ENCODE measurements at places on chromosomes 6 and 20.

GRCh38 chr6:16121339-16121738 is 7.5 kb upstream of the MYLIP start:
- no peak for DNase-seq

DNA sequence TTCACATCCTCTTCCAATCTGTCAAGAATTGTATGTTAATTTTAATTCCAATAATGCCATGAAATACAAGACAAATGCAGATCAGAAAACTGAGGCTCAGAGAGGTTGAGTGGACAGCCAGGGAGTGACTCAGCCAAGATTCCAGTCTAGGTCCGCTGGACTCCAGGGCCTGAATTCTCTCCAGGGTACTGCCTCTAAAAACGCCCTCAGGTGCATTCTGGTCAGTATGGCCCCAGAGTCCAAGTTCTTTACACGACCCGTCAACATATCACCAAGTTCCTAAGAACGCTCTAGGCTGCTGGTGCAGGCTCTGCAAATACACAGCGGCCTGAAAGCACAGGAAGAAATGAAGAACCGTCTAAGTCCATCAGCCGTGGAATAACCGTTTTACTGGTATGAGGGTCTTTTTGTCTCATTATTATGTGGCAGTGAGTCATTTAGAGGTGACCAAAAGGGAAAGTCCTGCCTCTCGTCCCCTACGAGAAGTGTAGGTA is 709 bp upstream of the ASXL1 start:
- no peak for DNase-seq

GRCh38 chr6:123549476-123549875 is 87.3 kb downstream of the TRDN start:
- peak; percentile 20 for DNase-seq

DNA sequence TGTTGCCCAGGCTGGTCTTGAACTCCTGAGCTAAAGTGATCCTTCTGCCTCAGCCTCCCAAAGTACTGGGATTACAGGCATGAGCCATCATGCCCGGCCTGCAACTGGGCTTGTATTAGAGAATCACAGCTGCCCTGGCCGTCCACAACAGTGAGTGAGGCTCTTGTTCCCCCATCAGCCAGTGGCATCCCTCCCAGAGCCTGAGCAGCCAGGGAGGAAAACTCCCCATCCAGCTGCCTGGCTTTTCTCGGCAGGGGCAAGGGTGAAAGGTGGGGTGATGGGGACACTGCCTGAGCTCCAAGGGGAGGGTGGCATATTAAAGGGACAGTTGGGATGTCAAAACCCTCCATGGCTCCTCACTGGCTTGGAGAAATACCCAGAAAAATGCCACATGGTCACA is 185.6 kb downstream of the NFATC2 start:
- DNase-seq, result no peak

DNA sequence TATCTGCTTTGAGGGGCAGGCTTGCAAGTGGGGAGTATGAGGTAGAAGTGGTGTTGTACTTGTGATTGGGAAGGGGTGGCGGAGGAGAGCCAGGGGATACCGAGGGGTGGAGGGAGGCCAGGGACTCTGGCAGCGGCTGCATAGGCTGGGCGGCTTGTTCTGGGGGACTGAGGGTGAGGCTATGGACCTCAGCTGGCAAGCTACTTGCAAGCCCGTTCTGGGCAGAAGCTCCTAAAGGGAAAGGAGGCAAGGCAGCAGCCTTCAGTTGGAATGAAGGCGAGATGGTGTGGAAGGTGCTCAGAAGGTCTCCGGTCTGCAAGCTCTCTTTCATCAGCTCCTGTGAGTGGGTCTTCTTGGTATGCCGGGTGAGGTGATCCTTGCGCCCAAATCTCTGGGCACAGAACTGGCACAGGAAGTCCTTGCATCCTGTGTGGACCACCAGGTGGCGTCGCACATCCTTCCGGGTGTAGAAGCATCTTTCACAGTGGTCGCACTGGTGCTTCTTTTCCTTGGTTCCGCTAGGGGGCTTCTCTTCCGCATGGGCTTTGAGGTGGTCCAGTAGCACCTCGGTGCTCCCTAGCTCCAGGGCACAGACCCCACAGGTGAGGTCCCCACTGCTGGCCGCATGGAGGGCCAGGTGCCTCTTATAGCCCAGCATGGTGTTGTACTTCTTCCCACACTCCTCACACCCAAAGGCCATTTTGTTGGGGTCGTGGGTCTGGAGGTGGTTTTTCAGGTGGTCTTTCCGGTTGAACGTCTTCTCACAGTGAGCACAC is 66.0 kb downstream of the PLAGL1 start:
- DNase-seq, result peak; percentile 4

DNA sequence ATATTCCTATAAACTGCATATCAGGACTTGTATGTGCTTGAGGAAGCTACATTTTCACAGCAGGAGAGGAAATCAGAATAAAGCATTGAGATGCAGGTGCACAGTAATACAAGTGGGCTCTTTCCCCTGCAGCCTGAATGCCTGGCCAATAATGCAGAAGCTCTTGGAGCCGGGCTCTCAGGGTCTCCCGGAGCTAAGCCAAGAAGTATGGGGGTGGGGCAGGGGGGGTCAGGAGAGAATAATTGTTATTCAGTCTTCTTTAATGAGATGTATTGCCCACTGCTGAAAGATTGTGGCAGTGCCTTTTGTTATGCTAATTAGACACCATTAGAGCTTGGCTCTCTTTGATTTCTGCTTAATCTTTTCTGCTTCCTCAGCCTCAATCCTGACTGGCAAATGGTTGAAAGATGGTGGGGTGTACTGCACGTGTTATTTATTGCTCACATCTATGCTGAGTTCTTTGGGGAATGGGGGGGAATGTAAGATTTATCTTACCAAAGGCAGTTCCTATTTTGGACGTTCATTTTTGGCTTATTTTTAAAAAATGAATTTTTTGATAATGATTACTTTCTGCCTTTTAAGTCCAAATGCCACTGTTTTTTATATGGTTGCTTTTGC is 407.6 kb upstream of the SOX4 start:
- no peak for DNase-seq

DNA sequence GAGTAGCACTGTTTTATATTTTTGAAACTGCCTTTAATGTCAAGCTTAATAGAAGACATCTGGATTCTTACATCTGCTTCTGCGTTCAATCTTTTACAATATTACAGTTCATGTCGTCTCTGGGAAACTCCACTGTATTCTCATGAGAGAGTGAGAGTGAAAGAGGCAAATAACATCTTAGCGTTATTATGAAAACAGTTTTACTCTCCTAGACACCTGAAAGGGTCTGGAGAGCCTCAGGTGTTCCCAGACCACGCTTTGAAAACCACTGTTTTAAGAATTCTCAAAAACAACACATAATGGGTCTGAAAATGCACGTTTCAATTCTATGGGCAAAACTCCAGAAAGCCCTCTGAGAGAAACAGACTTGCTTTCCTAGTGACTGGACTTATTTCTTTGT is 63.3 kb downstream of the ARHGAP18 start:
- DNase-seq, result no peak

DNA sequence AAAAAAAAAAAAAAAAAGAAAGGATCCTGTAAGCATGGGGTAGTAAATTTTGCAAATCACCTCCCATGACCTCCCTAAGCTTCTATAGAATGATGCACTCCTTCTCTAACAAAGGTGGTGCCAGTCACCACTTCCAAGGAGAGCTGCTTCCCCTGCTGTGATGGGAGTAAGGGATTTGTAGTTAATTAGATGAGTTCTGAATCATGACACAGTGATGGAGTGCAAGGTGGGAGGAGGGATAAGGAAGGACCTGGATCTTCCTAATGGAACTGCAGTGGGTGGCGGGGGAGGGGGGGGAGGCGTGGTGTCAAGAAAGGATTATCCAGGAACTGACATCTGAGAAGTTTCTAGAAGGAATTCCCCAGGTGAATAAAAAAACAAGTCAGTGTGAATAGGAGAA is 47.8 kb downstream of the NRN1 start:
- DNase-seq, result no peak

DNA sequence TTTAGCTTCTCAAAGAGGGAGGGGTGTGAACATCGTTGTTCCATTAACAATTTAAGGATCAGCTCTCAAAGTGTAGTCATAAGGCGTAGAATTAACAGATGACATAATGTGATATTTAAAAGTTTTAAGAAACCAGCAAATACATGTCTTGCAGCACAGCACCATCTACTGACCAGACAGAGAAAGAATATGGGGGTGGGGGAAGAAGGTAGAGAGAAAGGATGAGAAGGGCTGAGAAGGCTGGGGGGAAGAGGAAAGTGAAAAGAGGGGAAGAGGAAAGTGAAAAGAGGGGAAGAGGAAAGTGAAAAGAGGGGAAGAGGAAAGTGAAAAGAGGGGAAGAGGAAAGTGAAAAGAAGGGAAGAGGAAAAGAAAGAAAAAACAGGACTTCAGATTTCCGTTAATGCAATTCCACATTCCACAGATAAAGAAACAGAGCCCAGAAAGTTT is 80.9 kb downstream of the HAO1 start:
- peak; percentile 41 for DNase-seq

GRCh38 chr6:27237089-27237803 is 10.3 kb upstream of the PRSS16 start:
- peak; percentile 48 for DNase-seq

GRCh38 chr6:168058691-168059551 is 20.1 kb downstream of the FRMD1 start:
- no peak for DNase-seq

DNA sequence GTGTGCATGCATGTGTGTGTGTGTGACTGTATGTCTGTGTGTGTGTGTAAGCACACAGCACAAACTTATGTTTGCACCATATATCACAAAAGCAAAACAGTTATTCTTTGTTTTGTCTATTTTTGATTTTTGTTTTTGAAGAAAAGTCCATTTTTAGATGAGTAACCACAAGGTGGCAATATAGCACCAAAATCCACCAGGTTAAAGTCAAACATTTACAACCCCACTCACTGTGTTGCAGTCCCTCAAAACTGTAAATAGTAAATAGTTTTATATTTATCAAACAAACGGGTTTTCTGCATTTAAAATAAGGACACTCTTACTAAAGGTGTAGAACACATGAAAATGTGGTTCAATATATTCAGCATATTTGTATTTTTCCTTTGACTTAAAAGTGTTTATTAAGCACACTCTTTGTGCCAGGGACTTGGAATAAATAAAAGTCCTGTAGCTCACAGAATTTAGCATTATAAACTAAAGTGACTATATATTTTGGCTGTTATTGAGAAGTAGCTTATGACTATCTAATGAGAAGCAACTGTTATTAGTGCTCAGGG is 118.5 kb downstream of the GFRAL start:
- DNase-seq, result peak; percentile 55

GRCh38 chr6:165663736-165664558 is 906 bp upstream of the PDE10A start:
- DNase-seq, result no peak

DNA sequence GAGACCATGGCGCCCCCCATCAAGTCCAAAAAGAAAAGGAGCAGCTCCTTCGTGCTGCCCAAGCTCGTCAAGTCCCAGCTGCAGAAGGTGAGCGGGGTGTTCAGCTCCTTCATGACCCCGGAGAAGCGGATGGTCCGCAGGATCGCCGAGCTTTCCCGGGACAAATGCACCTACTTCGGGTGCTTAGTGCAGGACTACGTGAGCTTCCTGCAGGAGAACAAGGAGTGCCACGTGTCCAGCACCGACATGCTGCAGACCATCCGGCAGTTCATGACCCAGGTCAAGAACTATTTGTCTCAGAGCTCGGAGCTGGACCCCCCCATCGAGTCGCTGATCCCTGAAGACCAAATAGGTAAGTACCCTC is 41.7 kb upstream of the NAA20 start:
- no peak for DNase-seq

GRCh38 chr20:24134284-24134683 is 145.7 kb upstream of the GGTLC1 start:
- DNase-seq, result no peak

DNA sequence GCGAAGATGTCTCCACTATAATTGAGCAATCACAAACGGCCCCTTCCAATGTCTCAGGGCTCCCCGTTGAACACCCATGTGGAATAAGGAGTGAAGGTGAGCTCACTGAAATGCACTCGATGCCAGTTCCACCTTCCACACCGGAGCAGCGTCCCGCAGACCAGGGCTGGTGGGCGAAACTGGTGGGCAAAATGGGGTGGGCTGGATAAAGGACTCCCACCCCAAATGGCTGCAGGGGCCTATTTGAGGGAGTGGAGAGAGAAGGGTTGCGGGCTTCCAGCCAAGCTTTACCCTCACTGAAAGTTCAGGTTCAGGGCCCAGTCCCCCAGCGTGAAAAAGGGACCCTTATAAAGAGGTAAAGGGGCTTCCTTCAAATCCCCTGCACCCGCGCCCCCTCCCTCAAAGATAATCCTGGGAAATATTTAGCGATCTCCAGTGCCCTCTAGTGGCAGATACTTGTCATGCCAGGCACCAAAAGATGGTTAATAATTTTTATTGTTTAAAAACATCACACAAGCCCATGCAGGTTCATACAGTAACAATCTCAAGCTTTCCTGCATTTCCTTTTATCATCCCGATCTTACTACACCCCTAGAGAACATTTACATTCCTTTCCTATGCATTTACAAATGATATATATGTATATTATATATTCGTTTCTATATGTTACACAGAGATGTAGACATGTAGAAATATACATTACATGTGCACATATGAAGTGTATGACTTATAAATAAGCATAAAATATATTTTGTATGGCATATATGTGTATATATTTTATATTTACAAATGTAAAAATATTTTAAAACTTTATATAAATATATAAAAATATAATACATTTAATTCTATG is 58.2 kb upstream of the NKX2-2 start:
- peak; percentile 13 for DNase-seq

GRCh38 chr6:33082702-33083101 is 6.9 kb downstream of the HLA-DPB1 start:
- no peak for DNase-seq

DNA sequence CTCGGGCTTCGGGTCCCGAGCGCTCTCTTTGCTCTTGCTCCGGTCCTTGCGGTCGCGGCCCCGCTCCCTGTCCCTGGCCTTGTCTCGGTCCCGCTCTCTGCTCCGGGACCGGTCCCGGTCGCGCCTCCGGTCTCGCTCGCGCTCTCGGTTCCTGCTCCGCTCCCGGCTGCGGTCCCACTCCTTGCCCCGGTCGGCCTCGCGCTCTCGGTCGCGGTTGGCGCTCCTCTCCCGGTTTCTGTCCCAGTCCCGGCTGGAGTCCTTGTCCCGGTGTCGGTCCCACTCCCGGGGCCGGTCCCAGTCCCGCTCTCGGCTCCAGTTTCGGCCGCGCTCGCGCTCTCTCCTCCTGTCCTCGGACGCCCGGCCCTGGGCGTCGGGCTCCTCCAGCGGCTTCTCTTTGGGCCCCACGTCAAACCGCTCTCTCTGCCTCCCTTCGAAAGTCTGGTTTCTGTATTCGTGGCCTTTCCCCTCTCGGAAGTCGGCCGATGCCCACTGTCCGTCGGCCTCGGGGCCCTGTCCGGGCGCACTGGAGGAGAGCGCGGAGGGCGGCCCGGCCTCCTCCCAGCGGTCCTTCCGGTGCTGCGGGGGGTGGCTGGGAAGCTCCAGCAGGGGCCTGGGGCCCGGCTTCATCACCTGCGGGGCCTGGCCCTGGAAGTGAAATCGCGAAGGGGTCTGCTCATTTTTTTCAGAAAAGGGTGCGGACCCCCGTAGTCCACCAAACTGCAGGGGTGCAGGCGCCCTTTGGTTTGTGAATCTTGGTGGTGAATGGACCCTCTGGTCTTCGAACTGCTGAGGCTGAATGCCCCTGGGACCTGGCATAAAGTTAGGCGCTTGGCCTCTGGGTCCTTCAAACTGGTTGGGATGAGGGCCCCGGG is 17.9 kb upstream of the TCFL5 start:
- no peak for DNase-seq

- DNase-seq, result no peak
Observed at GRCh38 chr6:110315207-110315868, 42.8 kb downstream of the METTL24 start.
